ENCODE measurements at places on chromosomes 2 and 18.

DNA sequence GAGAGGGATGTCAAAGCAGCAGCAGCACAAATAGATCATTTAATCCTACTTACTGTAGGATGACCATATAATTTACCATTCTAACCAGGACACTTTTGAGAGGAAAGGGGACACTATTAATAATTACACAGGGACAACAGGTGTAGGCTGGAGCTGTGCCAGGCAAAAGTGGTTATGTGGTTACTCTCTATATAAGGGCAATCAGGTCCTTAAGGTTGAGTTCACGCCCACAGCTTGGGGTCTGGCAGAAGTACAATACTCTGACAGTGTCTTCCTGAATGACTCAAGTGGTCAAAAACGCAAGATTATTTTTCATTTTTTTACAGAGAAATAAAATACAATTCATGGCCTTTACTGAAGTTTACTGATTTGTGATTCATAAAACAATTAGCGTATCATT, 2.8 kb downstream of the PREPL start:
- DNase-seq = no peak

- DNase-seq = no peak
Observed at GRCh38 chr2:7205151-7205830, 288.1 kb downstream of the RNF144A start.

- DNase-seq = no peak
Observed at GRCh38 chr2:235512699-235513053, 18.8 kb downstream of the AGAP1 start.

DNA sequence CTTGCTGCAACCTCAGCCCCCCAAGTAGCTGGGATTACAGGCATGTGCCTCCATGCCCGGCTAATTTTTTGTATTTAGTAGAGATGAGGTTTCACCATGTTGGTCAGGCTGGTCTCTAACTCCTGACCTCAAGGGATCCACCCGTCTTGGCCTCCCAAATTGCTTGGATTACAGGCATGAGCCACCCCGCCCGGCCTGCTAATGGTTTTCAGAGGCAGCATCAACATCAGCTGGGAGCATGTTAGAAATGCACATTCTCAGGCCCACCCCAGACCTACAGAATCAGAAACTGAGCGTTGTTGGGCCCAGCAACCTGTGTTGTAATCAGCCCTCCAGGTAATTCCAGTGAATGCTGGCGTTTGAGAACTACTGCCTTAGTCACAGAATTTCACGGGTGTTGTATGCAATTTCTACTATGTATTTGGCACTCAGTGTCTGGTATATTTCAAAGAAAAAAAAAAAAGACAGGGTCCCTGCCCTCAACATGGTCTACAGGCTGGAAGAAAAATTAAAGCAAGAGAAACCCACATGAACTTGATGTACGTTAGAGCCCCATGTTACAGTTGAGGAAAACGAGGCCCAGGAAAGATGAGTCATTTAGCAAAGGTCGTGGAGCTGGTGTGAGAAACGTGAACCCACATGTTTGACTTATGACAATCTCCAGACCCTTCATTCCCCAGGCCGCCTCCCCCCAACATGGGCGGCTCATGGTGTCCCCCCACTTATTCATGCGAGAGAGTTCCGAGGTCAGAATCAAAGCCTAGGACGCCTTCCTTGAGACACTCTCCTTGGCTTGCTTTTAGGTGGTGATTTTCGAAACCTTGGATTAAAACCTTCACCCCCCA, 35.3 kb downstream of the SH3BP4 start:
- DNase-seq = no peak

DNA sequence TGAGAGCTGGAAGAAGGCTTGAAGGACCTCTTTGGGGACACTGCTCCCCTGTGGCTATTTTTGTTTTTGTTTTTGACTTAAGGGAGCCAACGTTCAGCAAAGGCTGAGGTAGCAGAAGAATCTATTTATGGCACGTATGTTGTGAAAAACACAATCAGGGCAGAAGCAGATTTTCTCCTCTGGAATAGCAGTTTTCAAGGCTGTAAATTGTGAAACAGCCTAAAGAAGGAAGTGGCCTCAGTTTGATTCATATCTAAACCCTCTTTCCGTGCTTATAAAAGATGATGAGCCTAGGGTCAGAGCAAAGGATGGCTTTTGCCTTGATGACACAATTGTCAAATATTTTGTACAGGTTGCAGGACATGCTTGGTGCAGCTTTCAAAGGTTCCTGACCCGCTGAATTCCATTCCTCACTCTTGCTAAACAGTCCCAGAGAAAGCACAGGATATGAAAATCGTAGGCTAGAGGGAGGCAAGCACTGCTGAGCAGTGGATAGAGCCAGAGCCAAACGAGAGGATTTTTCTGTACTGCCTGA, 106.2 kb upstream of the DLX2 start:
- DNase-seq = no peak

GRCh38 chr2:194465641-194466040, 1191.4 kb upstream of the SLC39A10 start:
- DNase-seq = no peak

- no peak for DNase-seq
Observed at GRCh38 chr18:33577685-33578517, at the start of gene ASXL3. ASXL3 (plus strand) TSS chr18:33578219; CDS start chr18:33578632, 413 bp downstream.

DNA sequence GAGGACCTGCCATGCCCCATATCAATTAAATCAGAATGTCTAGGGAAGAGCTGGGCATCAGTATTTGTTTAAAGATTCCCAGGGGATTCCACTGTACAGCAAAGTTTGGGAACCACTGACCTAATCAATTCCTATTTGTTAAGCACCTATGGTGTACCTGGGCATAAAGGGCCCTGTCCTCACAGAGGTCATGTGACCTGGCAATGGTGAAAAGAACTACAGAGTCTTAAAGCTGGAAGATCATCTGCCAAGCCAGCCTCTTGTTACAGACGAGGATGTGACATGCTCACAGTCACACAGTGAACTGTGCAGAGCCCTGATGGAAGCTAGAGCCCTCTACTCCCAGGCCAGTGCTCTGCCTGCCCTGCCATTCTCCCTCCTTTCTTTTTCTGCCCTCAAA, 23.3 kb downstream of the SLC14A2 start:
- DNase-seq = no peak

All from stimulated activated CD8-positive, alpha-beta memory T cell treated with anti-CD3 and anti-CD28 coated beads, Interleukin-7, amount 100 ng/mL, for 24 hours (primary cell).